ENCODE measurements at places on chromosomes 5 and 9.

- DNase-seq = no peak
Measured at GRCh38 chr5:181182651-181183050, 22.3 kb downstream of the TRIM7 start.

DNA sequence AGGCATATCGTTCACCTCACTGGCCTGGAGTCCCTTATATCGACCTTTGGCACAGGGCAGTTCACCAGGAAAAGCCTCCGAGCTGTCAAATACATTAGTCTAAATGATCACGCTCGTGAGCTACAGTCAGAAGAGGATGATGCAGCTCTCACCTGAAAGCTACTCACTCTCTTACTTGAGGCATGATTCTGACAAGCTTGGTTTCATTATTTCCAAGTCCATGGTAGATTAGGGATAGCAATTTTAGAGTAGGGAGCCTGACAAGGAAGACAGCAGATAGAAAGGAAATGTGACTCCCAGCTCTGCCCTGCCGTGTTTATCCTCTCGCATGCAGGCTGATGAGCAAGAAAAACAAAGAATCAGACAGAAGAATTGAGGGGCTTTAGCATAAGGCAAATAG is 98.0 kb upstream of the MAP1B start:
- no peak for DNase-seq

DNA sequence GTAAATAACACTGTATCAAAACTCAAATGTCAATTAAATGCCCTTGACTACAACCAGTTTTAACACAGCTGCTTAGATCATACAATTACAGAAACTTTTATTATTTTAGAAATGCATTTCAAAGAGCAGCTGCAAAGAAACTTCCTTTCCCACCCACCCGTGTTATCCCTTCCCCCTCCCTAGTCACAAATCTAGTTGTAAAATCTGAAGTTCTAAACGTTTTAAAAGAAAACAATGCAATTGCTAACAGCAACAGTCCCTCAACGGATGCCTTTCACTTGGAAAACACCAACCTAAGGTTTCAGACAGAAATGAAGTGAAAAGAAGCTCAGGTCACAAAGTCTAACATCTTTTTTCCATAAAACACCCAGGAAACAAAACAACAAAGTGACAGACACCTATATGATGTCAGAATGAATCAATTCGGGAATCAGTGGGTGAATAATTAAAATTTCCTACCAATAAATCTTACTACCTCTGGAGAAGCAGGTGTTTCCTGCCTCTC is 100.3 kb downstream of the FBXW11 start:
- no peak for DNase-seq

DNA sequence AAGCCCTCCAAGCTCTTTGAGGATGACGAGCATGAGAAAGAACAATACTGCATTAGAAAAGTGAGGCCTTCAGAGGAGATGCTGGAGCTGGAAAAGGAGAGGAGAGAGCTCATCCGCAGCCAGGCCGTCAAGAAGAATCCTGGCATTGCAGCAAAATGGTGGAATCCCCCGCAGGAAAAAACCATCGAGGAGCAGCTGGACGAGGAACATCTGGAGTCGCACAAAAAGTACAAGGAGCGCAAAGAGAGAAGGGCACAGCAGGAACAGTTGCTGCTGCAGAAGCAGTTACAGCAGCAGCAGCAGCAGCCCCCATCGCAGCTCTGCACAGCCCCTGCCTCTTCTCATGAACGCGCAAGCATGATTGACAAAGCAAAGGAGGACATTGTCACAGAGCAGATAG is 71.2 kb downstream of the C9orf152 start:
- no peak for DNase-seq

- no peak for DNase-seq
Measured at GRCh38 chr5:71810023-71810422, 90.9 kb downstream of the CARTPT start.

- no peak for DNase-seq
Measured at GRCh38 chr9:112334432-112334841, 1.0 kb upstream of the PTBP3 start.

GRCh38 chr5:127909066-127909465 is 174.5 kb upstream of the SLC12A2 start:
- no peak for DNase-seq

GRCh38 chr5:58918021-58918729 is 335.3 kb downstream of the RAB3C start:
- DNase-seq = no peak

DNA sequence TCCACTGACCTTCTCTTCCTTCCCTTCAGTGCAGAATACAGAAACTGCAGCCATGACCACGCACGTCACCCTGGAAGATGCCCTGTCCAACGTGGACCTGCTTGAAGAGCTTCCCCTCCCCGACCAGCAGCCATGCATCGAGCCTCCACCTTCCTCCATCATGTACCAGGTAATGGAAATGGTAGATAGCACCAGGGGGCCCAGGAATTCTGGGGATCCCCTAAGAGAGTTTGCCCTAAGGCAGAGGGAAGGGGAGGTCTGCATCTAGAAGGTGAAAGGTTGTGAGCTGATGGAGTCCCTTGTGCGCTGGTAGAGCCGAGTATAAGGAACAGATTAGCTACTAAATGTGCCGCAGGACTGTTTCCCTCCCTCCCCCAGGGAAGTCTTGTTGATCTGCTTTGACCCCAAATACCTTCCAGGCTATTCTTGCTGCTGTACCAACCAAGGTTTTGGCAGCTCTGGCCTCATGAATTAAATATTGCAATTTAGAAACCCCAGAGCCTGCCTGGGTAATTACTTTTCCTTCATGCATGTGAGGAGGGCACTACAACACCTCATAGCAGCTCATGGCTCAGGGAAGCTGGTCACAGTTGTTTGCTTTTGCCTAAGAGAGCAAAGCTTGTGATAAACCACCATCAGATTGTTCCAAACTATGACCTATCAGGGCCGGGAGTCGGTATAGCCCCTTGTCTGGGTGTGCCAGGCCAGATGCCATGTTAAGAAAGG is 19.6 kb downstream of the CYFIP2 start:
- DNase-seq = no peak

GRCh38 chr9:8571643-8572042 is 772.1 kb upstream of the DMAC1 start:
- DNase-seq = no peak

DNA sequence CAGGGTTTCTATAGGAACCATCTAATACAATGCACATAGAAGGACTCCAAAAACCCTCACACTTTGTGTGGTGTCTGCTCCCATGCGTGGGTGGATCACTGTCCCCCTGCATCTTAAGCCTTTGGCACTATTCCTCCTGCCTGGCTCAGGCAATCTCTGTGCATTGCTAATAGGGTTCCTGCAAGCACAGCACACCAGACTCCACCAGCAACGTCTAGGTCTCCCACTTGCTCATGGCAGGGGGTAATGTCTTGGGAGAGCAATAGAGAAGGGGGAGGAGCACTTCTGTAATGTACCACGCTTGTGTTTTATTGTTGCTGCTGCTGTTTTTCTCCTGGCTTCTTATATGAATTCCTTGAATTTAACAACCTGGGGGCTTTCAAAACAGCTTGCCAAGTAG is 182.6 kb upstream of the GLRA1 start:
- DNase-seq = no peak

DNA sequence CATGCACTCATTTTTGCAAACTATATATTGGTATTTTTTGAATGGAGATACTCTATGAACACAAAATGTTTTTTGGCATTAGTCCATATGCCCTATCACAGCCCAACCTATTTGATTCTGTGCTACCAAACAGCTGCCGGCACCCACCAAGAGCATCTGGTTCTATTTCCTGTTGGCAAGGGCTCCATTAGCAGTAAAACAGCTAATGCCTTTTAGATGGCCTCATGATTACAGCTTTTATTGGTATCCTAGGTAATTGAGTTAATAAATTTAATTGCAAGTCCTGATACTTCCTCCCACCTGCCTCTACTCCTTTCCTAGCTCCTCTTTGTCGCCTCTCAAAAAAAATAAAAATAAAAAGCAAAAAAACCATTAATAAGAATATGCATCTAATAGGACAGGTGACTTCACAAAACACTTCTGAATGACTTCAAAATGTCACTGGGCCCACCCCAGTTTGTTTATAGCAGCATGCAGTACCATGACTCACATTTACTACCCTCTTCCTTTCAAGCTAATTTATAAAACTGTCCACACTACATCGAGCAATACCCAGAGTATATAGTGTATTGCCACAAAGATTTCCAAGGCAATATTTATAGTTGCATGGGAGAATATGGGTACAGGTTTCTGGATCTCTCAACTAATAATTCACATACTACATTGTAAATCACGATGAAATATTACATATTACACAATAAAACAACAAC is 620.4 kb downstream of the SLCO4C1 start:
- DNase-seq = no peak
